ENCODE measurements at places on chromosomes 6 and 20. TPM values are rescaled to one million over a fixed set of nuclear protein-coding genes. Genes with fewer than 3 reads are reported as not detected.

KIAA0408 gene
- not detected for total RNA-seq

TRDN gene
- not detected for total RNA-seq

CDSN gene
- not detected for total RNA-seq

TCFL5 gene
- 7.2 TPM for total RNA-seq

TPD52L2 gene
- 96.3 TPM for total RNA-seq

ABHD16B gene
- total RNA-seq: not detected

EHMT2 gene
- 25.7 TPM for total RNA-seq

RIPPLY2 gene
- total RNA-seq: 0.40 TPM

KCNK17 gene
- total RNA-seq: not detected

EEF1A2 gene
- 14.8 TPM for total RNA-seq

NOTCH4 gene
- total RNA-seq: 9.1 TPM

ECT2L gene
- not detected for total RNA-seq

ADGRB3 gene
- total RNA-seq: not detected

TMEM217 gene
- 8.5 TPM for total RNA-seq

LINC00237 gene
- not detected for total RNA-seq

CRYBG1 gene
- total RNA-seq: 7.4 TPM

ZNF391 gene
- 0.22 TPM for total RNA-seq

RWDD2A gene
- total RNA-seq: 1.8 TPM

VIP gene
- 0.65 TPM for total RNA-seq

NRSN2 gene
- total RNA-seq: 9.7 TPM

MDFI gene
- total RNA-seq: 44.0 TPM

PRSS16 gene
- total RNA-seq: 0.22 TPM

PAX1 gene
- total RNA-seq: not detected

SIRPD gene
- total RNA-seq: not detected

IYD gene
- not detected for total RNA-seq

C6orf58 gene
- not detected for total RNA-seq

SLC4A11 gene
- total RNA-seq: 5.2 TPM

TGM6 gene
- not detected for total RNA-seq

MYL9 gene
- 0.60 TPM for total RNA-seq

MLN gene
- not detected for total RNA-seq

RSPO3 gene
- not detected for total RNA-seq

LGSN gene
- not detected for total RNA-seq

ECI2 gene
- 64.1 TPM for total RNA-seq

BPIFB1 gene
- not detected for total RNA-seq

TCF15 gene
- 0.87 TPM for total RNA-seq

TRERF1 gene
- total RNA-seq: not detected

CTNNBL1 gene
- total RNA-seq: 23.4 TPM

C20orf144 gene
- under 0.01 TPM for total RNA-seq

NOX3 gene
- not detected for total RNA-seq

HTR1B gene
- 2.4 TPM for total RNA-seq

DXO gene
- 5.9 TPM for total RNA-seq

SYTL3 gene
- 0.87 TPM for total RNA-seq

SYNDIG1 gene
- not detected for total RNA-seq

ZFP57 gene
- 1.4 TPM for total RNA-seq

ASF1A gene
- 16.5 TPM for total RNA-seq

OPRL1 gene
- 3.0 TPM for total RNA-seq

KIF25 gene
- total RNA-seq: under 0.01 TPM

TSHZ2 gene
- 4.0 TPM for total RNA-seq

SLC52A3 gene
- total RNA-seq: under 0.01 TPM

PCMT1 gene
- total RNA-seq: 74.0 TPM

Measured in lung microvascular endothelial cell (primary cell).